Lung (tissue), 17 donors: ENCODE measurements at places on chromosomes 2 and 18. TPM values are rescaled to one million over a fixed set of nuclear protein-coding genes. Genes with fewer than 3 reads are reported as not detected.

DNA sequence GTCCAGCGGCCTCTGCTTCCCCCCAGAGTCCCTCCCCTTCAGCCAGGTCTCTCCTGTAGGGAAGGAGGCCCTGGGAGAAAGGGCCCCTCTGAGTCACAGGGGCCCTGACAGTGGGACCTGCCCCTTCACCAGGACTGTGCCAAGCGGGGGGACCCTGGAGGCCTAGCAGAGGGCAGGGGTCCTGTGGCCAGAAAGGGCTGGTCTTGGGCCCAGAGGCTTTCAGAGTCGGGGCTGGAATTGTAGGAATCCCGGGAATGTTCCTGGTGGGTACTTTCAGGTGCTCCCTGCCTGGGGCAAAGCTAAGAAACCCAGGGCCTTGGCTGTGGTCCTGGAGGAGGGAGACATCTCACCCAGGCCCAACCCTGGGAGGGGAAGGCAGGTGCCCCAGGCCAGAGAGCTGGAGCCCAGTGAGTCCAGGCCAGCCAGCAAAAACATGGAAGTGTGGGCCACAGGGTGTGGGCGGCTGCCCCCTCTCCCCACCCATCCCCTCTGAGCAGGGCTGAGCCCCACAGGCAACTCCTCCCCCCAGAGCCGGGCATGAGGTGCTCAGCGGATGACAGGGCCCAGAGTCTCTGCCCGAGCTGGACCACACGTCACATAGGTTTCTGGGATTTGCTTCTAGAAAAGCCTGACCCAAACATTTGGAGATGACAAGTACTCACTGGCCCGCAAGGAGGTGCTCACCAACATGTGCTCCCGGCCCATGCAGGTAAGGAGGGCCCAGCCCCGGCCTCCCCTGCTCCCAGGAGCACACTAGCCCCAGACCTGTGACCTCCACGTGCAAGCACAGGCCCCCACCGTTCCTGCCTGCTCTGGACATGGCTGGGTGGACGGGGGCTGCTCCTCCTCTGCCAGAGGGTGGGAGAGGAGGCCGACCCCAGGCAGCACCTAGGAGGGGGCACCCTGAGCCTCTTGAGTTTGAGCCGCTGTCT is 48.2 kb upstream of the ALPP start:
- no peak overlapping the region for H3K4me3 ChIP-seq
- no peaks in the 10 kb centered on the region for H3K27me3 ChIP-seq
- H3K4me1 ChIP-seq = no peaks in the 10 kb centered on the region

- DNase-seq = no peak
- H3K36me3 ChIP-seq = no peaks in the 10 kb centered on the region
- no peak overlapping the region for H3K27ac ChIP-seq
- peaks cover 19% of the 10 kb centered on the region for H3K27me3 ChIP-seq
- no peak overlapping the region for H3K4me3 ChIP-seq
These were observed 38.7 kb upstream of the MEX3C start for GRCh38 chr18:51236225-51236624.

GRCh38 chr2:88673363-88673762 is 18.1 kb upstream of the RPIA start:
- H3K4me3 ChIP-seq = no peak overlapping the region
- H3K27ac ChIP-seq = no peak overlapping the region
- no peaks in the 10 kb centered on the region for H3K36me3 ChIP-seq
- DNase-seq = no peak

The EFHD1 gene
- 8.6 TPM for total RNA-seq

GRCh38 chr2:86039963-86040655 is 65.6 kb downstream of the POLR1A start:
- no peak overlapping the region for H3K27ac ChIP-seq
- DNase-seq = no peak
- no peaks in the 10 kb centered on the region for H3K27me3 ChIP-seq
- H3K4me3 ChIP-seq = no peak overlapping the region
- peaks cover 12% of the 10 kb centered on the region for H3K4me1 ChIP-seq
- H3K36me3 ChIP-seq = peaks cover 42% of the 10 kb centered on the region
